ENCODE measurements at places on chromosomes 12 and 14.

DNA sequence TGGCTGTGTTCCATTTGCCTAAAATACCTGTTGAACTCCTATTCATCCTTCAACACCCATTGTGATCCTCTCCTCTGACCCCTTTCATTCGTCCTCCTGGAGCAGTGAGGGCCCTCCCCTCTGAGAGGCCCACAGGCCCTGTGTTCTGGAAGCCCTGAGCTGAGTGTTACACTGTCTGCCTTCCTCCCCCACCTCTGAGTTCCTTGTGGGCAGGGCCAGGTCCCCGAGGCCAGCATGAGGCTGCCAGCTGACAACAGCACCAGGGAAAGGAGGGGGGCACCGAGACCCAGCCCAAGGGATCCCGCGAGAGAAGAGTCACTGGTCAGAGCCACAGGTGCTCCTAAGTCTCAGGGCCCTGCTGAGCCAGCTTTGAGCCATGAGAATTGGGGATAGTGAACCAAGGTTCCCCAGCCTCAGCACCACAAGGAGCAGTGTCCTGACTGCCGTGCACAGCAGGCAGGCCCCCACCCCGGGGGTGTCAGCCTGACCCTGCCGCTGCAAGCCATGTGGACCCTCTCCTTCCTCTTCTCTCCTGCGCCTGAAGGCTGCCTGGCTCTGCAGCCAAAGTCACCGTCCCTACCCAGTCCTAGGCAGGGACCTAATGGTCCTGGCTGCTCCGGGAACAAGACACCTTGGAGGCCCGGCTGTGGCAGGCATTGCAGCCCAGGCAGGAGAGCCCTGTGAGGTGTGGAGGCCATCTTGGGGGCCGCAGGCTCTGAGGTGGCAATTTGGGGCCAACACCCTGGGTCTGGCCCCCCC lies 52.5 kb downstream of the BEGAIN start:
- peak; percentile 16 for DNase-seq

GRCh38 chr12:105956662-105957457 lies 181.9 kb downstream of the NUAK1 start:
- no peak for DNase-seq

DNA sequence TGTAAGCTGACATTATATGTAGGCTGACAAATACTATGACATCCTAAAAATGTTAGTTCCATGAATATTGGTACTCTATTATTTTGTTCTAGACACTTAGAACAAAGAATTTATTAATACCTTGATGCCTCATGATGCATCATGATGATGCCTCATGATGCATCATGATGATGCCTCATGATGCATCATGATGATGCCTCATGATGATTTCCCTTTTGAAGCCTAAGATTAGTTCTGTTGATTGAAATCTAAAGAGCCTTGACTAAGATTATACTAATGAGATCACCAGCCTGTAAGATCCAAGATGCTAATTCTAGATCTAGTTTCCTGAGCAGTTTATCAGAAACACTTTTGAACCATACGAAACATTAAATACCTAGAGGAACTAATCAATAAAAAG lies 4.6 kb upstream of the CEP128 start:
- DNase-seq = no peak

- no peak for DNase-seq
These were observed 16.9 kb downstream of the BEST3 start for GRCh38 chr12:69682110-69682755.

DNA sequence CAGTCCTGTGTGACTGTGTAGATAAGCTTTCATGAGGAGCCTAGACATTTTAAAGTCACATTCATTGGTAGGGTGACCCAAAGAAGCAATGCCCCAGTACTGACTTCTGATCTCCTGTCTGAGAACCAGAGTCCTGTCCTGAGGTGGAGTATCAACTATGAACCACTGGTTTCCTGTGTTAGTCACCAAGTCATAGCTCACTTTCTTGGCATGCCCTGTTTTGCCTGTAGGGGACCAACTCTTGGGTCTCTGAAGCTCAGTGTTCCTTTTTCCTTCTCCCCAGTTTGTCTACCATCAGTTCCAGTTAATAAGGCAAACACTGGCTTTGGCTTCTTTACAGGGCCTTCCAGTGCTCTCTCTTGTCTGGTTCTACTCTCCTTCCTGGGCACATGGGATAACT lies 97.4 kb downstream of the C12orf75 start:
- no peak for DNase-seq
